SJCRH30 (cell line): ENCODE measurements at places on chromosomes 6 and 20. TPM values are rescaled to one million over a fixed set of nuclear protein-coding genes. Genes with fewer than 3 reads are reported as not detected.

- DNase-seq, result peak; percentile 72
Observed at GRCh38 chr6:42028234-42029061, 21.9 kb upstream of the TAF8 start.

GRCh38 chr6:108903796-108904195 is 55.6 kb downstream of the ARMC2 start:
- DNase-seq, result no peak

DNA sequence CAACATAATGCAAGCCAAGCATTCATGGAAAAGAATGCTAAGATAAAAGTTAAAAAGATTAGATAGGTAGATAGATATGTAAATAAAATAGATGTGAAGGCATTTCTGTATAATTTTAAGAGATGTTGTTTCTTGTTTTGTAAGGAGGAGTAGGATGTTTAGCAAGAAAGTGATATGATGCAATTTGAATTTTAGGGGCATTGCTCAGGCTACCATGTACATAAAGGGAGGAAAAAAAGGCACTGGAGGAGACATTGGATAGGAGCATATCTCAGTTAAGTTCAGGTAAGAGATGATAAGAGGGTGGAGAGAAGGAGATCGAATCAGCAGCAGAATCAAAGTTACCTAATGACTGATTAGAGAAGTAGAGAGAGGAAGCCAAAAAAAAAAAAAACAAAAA is 194.7 kb downstream of the TENT5A start:
- no peak for DNase-seq

DNA sequence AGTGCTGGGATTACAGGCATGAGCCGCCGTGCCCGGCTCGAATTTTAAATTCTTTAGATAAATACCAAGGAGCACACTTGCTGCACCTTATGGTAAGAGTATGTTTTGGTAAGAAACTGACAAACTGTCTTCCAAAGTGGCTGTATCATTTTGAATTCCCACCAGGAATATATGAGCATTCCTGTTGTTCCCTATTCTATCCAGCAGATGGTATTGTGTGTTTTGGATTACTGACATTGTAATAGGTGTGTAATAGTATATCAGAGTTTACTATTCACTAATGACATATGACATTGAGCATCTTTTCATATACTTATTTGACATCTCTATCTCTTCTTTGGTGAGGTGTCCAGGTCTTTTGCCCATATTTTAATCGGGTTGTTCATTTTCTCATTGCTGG is 40.5 kb downstream of the TGM6 start:
- DNase-seq, result no peak

DNA sequence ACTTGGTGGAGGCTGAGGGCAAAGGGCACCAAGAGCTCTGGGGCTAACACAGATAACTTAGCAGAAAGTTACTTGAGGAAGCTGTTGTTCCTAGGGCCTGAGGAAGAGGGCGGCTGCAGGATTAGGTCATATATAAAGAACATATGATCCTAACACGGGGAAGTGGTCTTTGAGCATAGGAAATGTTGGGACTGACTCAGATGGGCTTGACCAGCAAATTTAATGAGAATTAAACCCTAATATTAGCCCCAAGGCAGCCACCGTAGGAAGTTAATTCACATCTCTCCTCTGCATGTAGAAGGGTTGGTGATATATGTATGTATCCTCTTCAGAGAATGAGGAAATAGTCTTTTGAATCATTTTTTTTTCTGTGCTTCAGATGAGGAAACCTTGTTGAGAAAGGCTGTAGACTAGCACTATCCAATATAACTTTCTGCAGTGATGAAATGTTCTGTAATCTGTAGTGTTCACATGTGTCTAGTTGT is 9.2 kb upstream of the ZBTB9 start:
- DNase-seq, result no peak

- peak; percentile 83 for DNase-seq
Observed at GRCh38 chr20:25223179-25223661, 24.7 kb upstream of the PYGB start.

DNA sequence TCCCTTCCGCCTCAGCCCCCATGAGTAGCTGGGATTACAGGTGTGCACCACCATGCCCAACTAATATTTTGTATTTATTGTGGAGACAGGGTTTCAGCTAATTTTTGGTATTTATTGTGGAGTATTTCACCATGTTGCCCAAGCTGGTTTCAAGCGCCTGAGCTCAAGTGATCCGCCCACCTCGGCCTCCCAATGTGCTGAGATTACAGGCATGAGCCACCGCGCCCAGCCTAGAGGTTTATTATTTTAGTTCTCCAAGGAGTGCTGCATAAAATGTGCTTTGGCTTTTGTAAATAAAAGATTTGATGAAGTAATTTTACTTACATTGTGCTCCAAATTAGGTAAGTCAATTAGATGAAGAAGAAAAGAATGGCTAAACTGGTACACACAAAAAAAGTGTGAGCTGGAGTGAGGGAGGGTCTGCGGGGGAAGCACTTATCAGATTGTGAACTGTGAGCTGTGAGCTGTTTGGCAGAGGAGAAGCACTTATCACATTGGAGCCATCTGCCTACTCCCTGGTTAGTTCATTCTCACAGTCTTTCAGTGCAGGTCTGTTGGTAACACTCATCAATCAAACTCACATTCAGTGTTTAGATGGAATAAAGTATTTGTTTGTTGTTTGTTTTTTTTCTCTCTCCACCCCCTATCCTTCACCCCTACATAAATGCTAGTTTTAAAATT is 398.0 kb downstream of the EPHA7 start:
- DNase-seq, result no peak

DNA sequence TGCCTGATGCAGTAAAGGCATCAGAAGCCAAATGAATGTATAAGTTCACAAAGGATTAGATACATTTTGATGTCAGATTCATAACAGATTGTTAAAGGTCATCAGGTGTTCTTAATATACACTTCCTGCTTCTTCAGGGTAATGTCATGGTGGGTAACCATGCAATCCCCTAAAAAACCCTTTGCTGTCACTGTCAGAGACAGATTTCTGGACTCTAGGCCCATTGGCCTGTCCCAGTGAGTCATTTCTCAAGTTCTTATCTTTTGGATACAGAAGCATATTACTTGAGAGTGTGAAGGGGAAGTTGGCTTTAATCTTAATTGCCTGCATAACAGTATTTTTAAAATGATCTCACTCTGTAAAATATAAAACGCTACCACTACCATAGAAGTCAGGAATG is 895.6 kb upstream of the MAP3K7 start:
- no peak for DNase-seq

- DNase-seq, result no peak
Observed at GRCh38 chr6:125192610-125192930, 39.0 kb downstream of the TPD52L1 start.

DNA sequence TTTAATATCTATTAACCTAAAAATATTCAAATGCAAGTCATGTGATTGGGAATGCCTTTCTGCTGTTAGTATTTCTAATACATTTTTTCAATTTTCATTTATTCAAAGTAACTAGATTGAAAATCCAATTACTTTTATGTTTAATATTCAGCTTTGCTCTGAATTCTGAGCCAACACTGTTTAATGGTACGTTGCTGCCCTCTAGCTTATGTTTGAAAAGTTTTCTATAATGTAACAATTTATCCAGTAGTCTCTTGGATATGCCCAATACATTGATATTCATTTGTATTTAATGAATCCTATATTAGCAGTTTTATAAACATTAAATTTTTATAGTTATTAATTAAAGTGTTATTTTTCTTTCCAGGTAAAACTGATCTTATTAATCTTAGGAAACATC is 47.4 kb downstream of the LGSN start:
- DNase-seq, result no peak

DNA sequence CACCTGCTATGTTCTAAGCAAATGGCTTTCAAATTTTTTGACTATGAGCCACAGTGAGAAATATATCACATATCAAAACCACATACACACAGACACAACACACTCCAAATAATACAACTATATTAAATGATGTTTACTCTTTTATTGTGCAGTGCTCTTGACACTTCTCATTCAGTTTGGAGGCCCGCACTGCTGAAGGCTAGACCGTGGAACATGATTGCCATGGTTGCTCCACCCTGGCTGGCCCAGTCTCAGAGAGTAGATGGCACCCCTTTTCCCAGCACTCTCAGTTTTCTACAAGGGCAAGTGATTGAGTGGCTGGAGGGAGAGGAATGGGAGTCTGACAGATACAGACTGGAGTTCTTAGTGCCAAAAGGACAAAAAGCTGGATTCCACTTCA is 86.9 kb downstream of the SH3BGRL2 start:
- no peak for DNase-seq

- no peak for DNase-seq
Observed at GRCh38 chr6:79571030-79571367, 33.8 kb upstream of the LCA5 start.

- DNase-seq, result no peak
Observed at GRCh38 chr6:140858381-140858971, 1274.2 kb upstream of the GJE1 start.

DNA sequence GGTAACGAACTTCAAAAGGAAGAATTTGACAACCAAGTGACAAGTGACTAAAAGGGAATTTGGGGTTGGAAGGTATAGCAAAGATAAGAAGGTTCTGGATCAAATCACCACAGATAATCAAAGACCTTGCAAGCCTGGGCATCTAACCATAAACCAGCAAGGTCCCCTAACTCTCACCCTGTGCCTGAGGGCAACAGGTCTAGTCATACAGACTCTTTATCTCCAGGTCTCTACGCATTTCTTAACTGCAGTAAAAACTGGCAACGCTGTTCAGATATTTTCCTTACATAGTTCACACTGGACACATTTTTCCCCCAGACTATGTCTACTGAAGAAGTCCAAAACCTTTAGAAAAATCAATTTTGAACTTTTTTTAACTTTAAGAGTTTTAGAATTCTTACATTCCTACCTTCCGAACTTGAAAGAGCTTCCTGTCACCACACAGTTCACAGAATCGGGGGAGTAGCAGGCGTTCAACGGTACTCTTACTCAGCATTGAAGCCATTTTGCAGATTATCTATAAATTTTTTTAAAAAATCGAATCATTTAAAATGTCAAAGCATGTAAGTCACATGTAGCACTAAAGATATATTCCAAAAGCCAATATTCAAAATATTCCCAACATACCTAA is 23.0 kb upstream of the ANKRD60 start:
- no peak for DNase-seq

Gene NKAIN4
- total RNA-seq, result 15.5 and 16.4 TPM in 2 replicates

Gene CFAP61
- 0.23 and 0.40 TPM in 2 replicates for total RNA-seq

Gene CALHM4
- not detected in 2 replicates for total RNA-seq

Gene OOEP
- total RNA-seq, result not detected in 2 replicates

Gene PLN
- 0.45 and 0.48 TPM in 2 replicates for total RNA-seq

Gene DEFB129
- not detected in 2 replicates for total RNA-seq
